Lung (tissue), 17 donors: ENCODE measurements at places on chromosomes 7 and 10. TPM values are rescaled to one million over a fixed set of nuclear protein-coding genes. Genes with fewer than 3 reads are reported as not detected.

- no peak for DNase-seq
Observed at GRCh38 chr7:157751951-157752673, 415.3 kb downstream of the DNAJB6 start.

NUTM2A gene
- 1.2 TPM for polyA plus RNA-seq

CRHR2 gene
- polyA plus RNA-seq: 0.02 TPM

DNA sequence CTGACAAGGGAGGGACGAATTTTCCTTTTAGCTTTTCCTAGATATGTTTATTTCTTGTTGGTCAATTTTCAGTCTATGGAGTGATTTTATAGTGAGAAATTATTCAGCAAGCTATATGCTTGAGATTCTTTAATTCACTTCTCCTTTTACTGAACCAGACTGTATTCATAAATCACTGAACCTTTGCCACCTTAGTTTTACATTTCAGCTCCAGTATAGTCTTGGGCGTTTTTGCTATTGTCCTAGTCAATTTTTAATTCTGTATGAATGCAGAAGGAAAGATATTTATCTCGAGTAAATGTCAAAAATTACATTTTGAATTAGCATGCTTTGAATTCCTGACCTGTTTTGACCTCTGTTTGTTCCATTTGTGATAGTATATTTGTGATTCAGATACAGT is 468.9 kb downstream of the IPMK start:
- DNase-seq: no peak

STEAP1 gene
- 4.5 TPM for polyA plus RNA-seq

DNA sequence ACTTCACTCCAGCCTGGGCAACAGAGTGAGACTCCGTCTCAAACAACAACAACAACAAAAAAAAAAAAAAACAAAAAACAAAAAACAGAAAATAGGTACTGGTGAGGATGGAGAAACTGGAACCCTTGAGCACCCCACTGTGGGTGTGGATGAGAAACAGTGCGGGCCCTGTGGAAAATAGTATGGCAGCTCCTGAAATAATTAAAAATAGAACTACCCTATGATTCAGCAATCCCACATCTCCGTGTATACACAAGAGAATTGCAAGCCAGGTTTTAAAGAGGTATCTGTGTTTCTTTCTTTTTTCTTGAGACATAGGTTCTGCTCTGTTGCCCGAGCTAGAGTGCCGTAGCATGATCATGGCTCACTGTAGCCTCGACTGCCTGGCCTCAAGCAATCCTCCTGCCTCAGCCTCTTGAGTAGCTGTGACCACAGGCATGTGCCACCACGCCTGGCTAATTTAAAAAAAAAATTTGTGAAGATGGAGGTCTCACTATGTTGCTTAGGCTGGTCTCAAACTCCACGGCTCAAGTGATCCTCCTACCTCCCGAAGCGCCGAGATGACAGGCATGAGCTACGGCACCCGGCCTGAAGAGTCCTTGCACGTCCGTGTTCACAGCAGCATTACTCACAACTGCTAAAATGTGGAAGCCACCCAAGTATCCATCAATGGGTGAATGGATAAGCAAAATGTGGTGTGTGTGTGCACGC is 39.5 kb downstream of the EBF3 start:
- no peak for DNase-seq

DNA sequence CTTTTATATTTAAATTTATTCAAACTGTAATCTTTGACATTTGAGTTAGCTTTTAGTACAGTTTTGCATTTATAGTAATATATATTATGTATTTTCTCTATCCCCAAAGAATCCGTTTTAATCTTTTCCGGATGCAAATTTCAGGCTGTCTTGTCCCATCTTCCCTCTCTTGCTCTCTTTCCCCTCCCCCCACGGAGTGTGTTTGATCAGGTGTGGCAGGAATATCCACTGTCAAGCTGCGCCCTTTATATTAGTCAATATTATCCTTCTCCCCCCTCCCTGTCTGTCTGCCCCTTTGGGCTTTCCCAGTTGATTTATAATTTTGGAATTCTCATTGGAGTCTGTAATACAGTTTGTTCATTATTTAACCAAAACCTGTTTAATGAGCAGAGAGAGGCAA is 19.0 kb downstream of the GBF1 start:
- DNase-seq: no peak

DNA sequence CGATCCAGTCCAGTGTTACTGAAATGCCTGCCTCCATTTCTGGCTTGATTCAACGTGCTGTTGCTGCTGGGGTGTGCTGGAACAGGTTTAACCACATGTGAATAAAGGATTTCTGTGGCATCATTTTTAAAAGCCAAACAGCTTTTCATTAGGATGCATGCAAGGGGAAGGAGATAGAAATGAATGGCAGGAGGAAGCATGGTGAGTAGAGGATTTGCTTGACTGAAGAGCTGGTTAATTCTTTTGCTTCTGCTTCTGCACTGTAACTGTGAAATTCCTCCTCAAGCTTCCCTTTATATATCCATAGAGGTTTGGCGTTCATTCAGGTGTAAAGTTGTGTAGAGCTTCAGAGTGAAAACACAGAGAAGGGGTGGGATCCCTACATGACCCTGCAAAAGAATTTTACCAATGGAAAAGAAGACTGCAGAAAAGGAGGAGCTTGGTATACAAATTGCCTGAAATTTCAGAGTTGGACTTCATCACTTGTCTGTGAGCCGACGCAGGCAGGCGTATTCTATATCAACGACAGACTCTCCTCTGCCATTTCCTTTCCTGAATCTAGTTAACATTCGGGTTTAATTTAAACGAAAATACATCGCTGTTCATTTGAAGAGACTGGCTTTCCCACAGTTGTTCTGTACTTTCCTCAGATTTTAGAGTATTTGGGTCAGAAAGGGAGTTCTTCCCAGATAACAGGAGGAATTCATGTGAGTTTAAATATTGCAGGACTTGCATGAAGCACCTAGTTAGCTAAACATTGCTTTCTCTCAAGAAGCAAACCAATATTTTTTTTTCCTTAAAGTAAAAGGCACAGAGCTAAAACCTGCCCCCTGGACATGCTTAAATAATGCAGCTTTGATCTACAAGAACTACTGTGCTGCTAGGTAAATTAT is at the start of gene SOSTDC1:
Gene SOSTDC1, minus strand, starts transcription at position 270 of the 893 bp plus-strand sequence. Its CDS starts 70 bp downstream, at position 200.
- DNase-seq: peak; percentile 70

CAV2 gene
- 57.9 TPM for polyA plus RNA-seq

HMX2 gene
- polyA plus RNA-seq: not detected
